Large intestine (tissue), 12 donors: ENCODE measurements at places on chromosomes 11 and 22. TPM values are rescaled to one million over a fixed set of nuclear protein-coding genes. Genes with fewer than 3 reads are reported as not detected.

The CDCA5 gene
- polyA plus RNA-seq = 11.3 TPM

The CCDC116 gene
- 0.28 TPM for polyA plus RNA-seq

DNA sequence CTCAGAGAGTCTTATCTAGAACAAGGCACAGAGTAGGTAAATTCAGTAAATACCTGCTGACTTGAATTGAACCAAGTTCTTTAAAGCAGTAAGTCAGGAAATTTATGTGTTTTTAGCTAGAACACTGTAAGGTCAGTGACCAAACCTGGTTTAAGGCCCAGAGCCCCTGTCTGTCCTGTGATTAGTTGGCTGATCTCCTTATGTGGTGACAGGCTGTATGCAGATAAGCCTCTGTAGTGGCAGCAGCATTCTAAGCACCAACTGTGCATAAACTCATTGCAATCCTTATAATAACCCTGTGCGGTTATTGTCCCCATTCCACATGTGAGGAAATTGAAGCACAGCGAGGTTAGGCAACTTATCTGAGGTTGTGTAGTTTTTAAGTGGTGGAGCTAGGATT lies 40.5 kb downstream of the FBXO7 start:
- no peaks in the 10 kb centered on the region for H3K4me1 ChIP-seq
- no peak overlapping the region for H3K27ac ChIP-seq
- no peaks in the 10 kb centered on the region for H3K27me3 ChIP-seq
- DNase-seq = no peak

GRCh38 chr11:5891216-5891800 lies 1.7 kb upstream of the OR52E5 start:
- H3K27me3 ChIP-seq = no peaks in the 10 kb centered on the region
- H3K4me3 ChIP-seq = no peak overlapping the region
- DNase-seq = no peak
- no peaks in the 10 kb centered on the region for H3K36me3 ChIP-seq
- H3K4me1 ChIP-seq = no peaks in the 10 kb centered on the region
